ENCODE measurements at places on chromosomes 5 and 9. TPM values are rescaled to one million over a fixed set of nuclear protein-coding genes. Genes with fewer than 3 reads are reported as not detected.

ZBED3 gene
- 3.3 TPM for total RNA-seq

GEMIN5 gene
- total RNA-seq, result 22.6 TPM

GABBR2 gene
- 0.75 TPM for total RNA-seq

ACER2 gene
- total RNA-seq, result 4.1 TPM

KDM3B gene
- 40.2 TPM for total RNA-seq

SLCO6A1 gene
- not detected for total RNA-seq

PIP5K1B gene
- not detected for total RNA-seq

LIX1 gene
- under 0.01 TPM for total RNA-seq

- DNase-seq, result no peak
Observed at GRCh38 chr9:114492991-114493390, 12.3 kb downstream of the WHRN start.

GRCh38 chr9:9747787-9748186, 865.0 kb downstream of the PTPRD start:
- peak; percentile 83 for DNase-seq

- DNase-seq, result no peak
Observed at GRCh38 chr5:158637039-158637438, 462.7 kb downstream of the EBF1 start.

GRCh38 chr9:133733421-133733795, 4.7 kb downstream of the SARDH start:
- DNase-seq, result no peak

DNA sequence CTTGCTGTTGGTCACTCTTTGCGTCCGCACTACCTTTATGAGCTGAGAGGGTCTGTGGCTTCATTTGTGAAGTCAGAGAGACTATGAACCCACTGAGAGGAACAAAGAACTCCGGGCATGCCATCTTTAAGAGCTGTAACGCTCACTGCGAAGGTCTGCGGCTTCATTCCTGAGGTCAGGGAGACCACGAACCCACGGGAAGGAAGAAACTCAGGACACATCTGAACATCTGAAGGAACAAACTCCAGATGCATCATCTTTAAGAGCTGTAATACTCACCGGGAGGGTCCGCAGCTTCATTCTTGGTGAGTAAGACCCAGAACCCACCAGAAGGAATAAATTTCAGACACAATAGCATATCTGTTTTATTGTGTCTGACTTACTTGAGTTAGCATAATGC, 19.2 kb downstream of the GCNT1 start:
- no peak for DNase-seq

- DNase-seq, result no peak
Observed at GRCh38 chr9:130627896-130628792, 36.2 kb upstream of the PRDM12 start.

GRCh38 chr5:9924614-9925013, 294.5 kb upstream of the TAS2R1 start:
- DNase-seq, result peak; percentile 95

DNA sequence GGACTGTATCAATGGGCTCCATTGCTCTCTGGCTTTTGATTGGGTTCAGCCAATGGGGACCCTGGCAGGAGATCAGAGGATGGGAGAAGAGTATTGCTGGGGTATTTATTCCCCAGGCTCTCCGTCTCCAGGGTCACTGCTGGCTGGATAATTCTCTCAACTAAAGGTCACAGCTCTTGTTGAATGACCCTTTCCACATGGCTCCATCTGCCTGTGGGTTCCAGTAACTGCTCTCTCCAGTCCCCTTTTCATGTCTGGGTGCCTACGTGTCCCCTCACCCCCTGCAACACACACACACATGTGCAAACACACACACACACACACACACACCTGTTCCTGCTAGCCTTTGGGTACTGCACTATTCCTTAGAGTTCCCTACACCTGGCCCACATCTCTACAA, 53.9 kb upstream of the RIC1 start:
- DNase-seq, result no peak

DNA sequence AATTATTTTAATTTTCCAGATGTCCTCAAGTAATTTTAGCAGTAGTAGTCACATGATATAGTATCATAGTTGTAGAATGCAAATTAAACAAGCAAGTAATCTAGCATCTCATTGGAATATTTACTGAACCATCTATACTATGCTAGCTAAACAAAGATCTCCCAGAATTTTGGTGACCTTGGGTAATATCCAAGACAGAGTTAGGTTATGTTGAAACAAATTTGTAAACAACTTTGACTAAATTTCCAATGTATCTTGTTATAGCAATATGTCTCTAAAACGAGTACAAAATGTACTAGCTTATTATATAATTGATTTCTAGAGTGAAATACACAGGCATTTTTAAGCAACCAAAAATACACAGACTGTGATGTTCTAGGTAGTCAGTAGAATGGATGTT, 41.5 kb downstream of the VCAN start:
- DNase-seq, result no peak

GRCh38 chr5:52853650-52854049, 65.9 kb downstream of the ITGA1 start:
- no peak for DNase-seq

GRCh38 chr5:179160584-179160983, 100.4 kb downstream of the ZNF354C start:
- no peak for DNase-seq

- peak; percentile 52 for DNase-seq
Observed at GRCh38 chr9:95645992-95646391, 129.2 kb upstream of the PTCH1 start.

DNA sequence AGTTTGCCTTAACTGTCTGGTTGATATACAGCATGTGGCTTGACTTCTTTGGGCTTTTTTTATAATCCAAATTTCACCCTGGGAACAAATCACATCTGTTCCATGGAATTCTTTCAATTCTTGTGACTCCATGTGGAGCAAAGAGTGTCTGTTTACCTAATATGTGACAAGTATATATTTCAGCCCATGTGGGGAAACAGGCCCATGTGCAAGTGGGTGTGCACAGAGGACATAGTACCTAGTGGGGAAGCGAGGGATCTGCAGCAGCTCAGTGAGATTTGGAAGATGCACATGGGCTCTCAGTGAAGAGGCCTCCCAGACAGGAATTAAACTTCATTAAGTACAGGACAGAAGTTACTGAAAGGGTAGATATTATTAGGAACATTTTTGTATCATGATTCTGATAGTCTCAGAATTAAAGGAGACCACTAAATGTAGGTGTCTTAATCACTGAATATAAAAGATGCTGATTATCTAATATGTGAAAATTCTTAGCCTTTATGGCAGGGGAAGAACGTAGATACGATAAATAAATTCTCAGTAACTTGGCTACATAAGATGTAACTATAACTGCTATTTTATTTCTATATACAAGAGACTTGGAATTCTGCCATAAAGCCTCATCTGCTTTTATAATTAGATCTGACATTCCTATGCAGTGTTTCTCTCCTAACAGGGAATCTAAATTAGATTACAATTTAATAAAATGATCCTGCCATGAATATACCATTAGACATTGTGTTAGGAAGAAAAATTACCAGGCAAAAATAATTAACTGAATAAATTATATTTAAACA, 181.2 kb downstream of the SLC12A2 start:
- no peak for DNase-seq

- no peak for DNase-seq
Observed at GRCh38 chr5:73370095-73370494, 78.5 kb downstream of the FOXD1 start.

- no peak for DNase-seq
Observed at GRCh38 chr5:123028222-123028621, 8.3 kb downstream of the PPIC start.

- no peak for DNase-seq
Observed at GRCh38 chr5:45687701-45688100, 8.5 kb downstream of the HCN1 start.

- no peak for DNase-seq
Observed at GRCh38 chr5:109136906-109137305, 272.9 kb downstream of the PJA2 start.

- no peak for DNase-seq
Observed at GRCh38 chr9:33372900-33373299, 29.5 kb downstream of the AQP7 start.

DNA sequence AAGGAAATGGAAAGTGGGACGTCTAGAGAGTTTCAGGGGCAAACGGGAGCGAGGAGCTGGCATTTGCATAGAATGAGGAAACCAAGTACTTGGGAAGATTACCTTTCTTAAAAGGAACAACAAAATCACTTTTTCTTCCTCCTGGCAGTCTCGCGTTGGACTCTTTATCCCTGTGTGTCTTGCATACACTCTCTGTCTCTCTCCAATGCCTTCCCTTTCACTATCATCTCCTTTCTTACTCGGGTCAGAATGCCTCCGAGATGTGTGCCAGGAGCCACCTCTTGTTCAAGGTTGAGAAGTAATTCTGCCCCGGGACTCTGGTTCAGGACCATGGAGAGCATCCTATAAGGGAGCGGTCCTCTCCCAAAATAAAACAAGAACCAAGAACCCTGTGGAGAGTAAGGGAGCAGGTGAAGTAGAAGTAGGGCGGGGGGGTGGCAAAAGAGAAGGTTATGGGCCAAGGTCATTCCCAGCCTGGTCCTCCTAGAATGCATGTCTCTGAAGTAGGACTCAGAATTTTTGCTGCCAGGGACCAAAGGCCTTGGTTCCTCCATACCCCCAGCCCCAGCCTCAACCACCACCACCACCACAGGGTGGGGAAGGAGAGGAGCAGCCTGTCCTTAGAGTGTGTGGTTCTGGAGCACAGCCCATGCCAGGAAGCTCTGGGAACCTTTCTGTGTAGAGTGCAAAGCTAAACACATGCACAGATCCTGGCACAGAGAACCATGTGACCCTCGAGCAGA, 72.1 kb upstream of the ARAP3 start:
- no peak for DNase-seq

DNA sequence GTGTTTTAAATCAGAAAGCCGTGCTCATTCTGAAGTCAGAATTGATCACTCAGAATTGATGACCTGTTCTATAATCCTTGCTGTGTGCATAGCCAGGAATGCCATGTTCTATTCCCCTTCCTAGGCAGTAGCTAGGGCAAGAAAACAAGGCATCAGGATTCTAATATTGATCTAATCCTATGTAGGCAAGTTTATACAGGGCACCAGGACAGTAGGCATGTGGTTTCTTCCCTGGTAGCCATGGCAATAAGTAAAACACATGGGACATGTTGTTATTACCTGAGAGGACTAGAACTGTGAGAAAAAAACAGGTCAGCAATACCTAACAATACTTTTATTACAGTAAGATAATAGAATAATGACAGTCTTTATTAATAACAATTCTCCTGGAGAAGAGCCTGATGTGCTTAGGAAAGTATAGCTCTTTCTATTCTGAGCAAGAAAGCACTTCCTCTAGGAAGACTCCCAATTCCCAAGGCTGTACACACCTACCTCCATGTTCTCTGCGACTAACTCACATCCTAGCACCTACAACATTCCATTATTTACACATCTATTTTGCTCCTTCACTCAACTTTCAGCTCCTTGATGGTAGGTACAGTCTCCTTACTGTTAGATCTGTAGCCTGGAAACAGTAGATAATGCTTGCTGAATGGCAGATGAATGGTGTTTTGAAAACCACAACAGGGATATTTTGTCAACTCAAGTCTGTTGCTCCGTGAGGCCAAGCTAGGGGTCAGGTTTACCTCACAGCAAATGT, 70.8 kb downstream of the STX17 start:
- DNase-seq, result no peak

DNA sequence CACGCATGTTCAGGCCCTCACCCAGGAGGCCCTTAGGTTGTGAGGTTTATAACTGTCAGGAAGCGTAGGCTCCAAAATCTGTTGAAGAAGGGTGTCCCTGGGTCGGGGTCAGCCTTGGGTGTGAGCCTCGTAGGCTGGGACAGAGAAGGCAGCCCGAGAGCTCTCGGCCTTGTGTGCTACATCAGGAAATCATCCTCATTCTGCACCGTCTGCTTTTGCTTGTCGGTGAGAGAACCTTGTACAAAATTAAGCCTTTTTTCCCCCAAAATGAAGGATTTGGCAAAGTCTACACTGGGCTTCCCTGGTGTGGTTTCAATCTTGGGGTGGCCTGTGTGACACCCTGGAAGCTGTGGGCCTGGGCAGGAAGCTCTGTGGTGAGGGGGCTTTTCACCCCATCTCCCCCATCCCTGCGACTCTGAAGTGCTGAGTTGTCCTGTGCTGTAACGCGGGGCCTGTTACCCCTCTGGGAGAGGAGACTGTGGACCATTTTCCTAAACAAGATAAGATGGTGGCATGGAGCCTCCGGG, 55.3 kb downstream of the AHRR start:
- DNase-seq, result no peak

DNA sequence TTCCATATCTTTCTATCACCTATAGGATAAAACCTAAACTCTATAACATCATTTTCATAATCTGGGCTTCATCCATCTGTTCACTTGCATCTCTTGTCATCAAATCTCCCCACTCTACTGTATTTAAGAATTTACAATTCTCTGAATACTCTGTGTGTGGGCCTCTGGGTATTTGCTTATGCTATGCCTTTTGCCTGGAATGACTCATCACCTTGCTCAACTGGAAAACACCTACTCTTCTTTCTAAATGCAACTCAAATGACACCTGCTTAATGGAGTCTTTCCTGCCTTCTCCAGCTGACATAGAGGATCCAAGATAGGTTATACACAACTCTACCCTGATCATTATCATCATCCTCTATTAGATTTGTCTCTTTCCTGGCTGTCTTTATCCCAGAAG, 421.7 kb downstream of the SPATA31D1 start:
- DNase-seq, result peak; percentile 58

DNA sequence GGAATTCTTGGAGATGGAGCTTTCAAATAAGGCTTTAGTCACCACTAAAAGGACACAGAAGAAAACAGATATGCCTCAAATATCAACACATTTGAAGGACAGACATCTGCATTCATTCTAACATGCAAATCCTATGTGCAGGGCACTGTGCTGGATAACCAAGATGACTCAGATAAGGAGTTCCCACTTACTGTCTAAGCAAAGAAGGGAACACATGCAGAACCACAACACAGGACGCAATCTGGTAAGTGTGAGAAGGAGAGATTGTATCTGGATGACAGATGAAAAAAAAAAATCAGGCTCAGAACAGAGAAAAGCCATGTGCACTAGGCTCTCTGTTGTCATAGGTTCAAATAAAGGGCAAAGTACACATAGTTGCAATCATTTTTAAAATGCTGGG, 42.5 kb downstream of the ELAVL2 start:
- DNase-seq, result no peak

GRCh38 chr9:123319541-123320339, 36.3 kb upstream of the CRB2 start:
- DNase-seq, result no peak

GRCh38 chr5:61600123-61600444, 268.0 kb downstream of the ZSWIM6 start:
- no peak for DNase-seq

GRCh38 chr5:121940617-121941140, 21.1 kb upstream of the SRFBP1 start:
- no peak for DNase-seq
